Caco-2 (cell line): ENCODE measurements at places on chromosomes 2 and 18. TPM values are rescaled to one million over a fixed set of nuclear protein-coding genes. Genes with fewer than 3 reads are reported as not detected.

DNA sequence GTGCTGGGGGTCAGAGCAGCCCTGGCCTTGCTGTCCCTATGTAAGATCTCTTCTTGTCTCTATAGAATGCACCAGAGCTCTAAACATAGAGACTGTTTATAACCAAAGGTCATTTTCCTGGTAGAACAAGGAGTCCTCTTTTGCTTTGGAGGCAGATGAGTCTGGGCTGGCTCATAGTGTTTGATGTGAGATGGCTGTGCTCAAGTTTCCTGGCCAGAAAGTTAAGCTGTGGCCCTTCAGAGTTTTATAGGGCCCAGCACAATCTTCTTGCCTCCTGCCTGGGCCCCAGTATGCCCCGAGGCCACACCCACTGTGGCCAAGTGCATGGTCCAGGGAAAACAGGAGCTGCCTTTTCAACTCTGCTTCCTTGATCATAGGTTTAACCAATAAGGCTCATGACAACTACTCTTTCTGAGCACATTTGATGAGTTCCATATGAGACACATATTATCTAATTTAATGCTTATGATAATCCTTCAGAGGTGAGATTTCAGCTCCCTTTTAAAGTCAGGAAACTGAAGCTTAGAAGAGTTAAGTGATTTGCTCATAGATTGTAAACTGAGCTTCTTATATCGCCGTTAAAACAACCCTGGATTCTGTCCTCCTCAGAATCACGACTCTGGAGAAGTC lies 66.3 kb downstream of the MYCN start:
- DNase-seq, result no peak

The MTCL1 gene
- 26.4 and 28.3 TPM in 2 replicates for total RNA-seq

GRCh38 chr2:99680946-99681345 lies 191.1 kb upstream of the REV1 start:
- no peak for DNase-seq

DNA sequence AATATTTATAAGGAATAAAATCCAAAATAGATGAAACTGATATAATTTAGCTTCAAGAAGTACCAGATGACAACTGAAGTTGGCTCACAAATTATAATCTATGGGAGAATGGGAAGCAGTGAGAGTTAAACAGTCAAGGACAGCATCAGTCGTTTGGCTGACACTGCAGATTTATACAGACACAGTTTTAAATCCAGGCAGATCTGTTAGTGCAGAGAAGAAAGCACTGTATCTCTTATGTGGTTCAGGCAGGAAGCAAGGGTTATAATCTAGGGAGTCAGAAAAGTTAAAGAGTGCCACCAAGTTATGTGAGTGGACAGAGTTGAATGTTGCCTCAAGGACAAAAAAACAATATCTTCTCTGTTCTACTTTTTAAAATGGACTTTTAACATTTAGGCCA lies 880.2 kb downstream of the TSN start:
- no peak for DNase-seq

The ARL5A gene
- total RNA-seq, result 51.4 and 58.3 TPM in 2 replicates
